ENCODE measurements at places on chromosomes 5 and 9.

- no peak for DNase-seq
Measured at GRCh38 chr9:114674076-114674797, 7.8 kb downstream of the TEX48 start.

- DNase-seq, result peak; percentile 10
Measured at GRCh38 chr9:93183663-93184431, at the start of gene WNK2. WNK2 (plus strand) TSS chr9:93184139; CDS start chr9:93184930, 791 bp downstream.

DNA sequence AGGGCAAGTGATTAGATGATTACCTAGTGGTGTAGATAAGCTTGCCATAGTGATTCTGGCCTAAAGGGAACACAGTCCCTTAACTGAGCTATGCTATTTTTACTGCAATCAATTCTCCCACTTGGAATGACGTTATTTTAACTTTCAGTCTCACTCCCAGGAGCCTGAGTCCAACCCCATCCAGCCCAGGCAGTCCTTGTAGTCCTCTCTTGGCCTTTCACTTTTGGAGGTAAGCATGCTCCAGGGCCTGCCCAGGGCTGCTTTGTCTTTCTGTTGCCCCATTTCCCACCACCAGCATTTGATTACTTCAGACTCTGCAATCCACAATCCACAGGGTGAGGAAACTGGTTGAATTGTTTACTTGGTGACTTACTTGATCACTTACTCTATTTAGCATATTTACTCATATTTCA, 233.0 kb downstream of the CD180 start:
- no peak for DNase-seq

- DNase-seq, result no peak
Measured at GRCh38 chr5:140007311-140007710, 35.8 kb downstream of the NRG2 start.

DNA sequence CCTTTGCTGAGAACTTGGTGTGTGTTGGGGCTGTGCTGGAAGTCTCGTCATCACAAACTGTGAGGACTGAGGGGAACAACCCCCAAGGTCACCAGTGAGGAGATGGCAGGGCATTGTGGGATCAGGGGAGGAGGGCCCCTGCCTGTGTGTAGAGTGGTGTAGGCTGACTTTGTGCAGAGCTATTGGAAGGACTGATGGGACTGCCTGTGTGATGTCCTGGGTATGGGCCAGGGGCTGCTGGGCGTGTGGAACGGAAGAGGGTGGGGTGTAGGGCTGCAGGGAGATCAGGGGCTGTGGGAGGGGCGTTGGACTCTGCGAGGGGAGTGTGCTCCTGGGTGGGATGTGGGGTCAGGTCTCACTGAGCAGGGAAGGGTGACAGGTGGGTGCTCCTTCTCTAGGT, 3.6 kb downstream of the WNK2 start:
- no peak for DNase-seq

GRCh38 chr9:93597871-93598646, 21.7 kb downstream of the PHF2 start:
- DNase-seq, result no peak

DNA sequence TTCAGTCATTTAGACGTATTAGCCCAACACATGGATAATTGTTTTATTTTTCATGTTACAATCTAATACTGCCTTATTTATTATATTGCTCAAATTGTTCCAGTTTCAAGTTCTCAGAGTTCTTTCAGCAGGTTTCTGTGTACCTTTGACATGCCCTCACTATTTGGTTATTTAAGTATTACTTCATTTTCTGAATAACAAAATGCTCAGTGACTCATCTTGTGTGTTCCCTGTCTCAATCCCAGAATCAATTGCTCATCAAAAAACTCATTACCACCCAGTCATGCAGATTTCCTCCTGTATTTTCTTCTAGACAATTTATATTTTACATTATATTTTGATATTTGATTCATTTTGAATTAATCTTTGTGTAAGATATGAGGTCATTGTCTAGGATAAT, 562.6 kb downstream of the ANXA1 start:
- no peak for DNase-seq

DNA sequence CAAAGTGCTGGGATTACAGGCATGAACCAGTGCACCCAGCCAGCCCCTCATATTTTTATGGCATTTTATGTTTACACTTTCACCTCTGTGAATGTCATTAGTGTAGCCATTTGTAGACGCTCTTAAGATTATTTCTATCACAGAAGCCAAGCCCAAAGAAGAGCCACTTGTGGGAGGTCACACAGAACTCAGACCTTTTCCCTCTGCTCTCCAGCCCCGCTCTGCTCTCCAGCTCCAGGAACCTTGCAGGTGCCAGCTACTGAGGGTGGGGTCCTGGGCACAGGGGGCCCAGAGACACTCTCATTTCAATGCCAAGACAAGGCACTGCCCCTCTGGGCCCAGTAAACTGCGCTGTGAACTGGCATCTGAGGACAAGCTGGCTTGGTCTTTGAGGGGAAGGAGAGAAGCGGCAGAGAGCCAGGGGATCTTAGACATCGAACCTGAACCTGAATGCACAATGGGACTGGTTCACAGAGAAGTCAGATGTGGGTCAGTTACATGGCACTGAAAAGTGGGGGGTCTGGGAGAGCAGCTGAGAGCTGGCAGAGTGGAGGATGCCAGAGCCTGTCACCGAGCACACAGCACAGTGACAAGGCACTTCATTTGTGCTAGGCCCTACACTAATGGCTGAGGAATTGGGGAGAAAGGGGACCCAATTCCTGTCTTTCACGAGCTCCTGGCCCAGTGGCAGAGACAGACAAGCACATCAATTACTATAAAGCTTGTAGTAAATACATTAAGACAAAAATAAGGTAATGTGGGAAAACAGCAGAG, 16.7 kb downstream of the ANXA6 start:
- DNase-seq, result no peak

DNA sequence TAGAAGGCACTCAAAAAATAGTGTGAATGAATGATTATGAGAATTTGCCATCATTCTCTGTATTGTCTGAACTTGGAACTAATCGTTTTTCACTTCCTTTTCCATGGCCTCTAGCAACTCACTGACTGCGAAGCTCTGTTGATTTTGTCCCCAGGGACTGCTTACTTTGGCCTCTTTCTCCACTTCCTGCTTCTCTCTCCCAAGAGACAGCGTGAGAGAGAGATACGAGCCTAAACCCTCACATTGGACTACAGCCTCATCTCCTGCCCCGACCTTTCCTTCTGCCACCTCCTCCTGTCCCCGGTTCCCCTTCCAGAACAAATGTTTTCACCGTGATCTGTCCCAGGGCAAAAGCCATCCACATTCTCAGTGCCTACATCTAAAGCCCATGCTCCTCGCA, 300.8 kb upstream of the PANK3 start:
- no peak for DNase-seq

GRCh38 chr9:98573749-98574278, 134.9 kb downstream of the GABBR2 start:
- no peak for DNase-seq

DNA sequence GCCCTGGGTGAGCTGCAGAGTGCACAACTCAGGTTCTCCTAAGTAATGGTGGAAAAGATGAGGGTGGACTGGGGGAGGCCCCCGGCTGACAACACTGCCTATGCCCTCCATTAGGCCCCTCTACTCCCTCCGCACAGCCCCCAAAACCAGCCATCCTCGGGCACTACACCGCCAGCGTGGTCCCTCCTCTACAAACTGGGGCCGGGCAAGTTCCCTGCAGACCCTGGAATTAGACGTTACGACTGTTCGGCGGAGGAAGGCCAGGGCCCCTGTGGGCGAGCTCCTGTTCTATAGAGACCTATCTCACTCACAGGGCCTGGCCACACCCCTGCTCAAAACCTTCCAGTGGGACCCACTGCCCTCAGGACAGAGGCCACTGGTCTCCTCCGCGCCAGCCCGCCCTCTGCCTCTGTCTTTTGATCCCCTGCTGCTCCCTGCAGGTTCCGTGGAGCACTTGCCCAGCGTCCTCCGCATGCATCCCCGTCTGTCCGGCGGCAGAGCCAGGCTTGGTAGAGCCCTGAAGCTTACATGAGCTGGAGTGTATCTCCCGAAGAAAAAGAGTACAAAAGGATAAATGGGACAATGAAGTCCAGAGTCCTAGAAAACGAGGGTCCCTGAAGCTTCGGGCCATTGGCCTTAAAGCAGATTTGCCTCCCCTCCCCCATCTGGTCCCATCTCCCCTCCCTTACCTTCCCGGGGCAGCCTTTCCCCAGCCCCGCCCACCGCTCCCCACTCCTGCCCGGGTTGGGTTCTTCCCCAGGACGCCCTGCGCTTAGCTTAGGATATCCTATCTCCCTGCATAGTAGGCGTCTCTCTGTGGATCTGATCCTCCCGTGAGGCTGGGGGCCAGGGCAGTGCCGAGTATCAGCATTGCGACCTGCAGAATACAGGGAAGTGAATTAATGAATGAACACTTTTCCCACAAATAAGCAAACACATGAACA, 71.3 kb downstream of the HRH2 start:
- peak; percentile 27 for DNase-seq

DNA sequence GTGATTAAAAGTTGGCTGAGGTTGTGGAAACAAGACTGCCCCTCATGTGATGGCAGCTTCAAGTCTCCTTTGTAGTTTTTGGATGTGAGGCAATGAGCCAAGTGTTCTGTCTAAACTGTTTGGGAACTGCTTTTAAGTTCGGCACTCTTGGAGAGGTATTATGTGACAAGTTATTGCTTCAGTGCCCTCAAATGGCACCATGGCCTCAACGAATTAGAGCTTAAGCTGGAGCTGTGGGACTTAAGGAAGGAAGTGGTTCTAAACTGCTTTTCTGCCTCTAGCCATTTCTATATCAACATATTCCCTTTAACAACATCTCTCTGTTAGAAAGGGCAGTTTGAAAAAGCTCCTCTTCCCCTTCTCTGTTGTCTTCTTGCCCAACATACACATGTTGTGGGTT, 227.7 kb downstream of the RFK start:
- peak; percentile 78 for DNase-seq

- DNase-seq, result no peak
Measured at GRCh38 chr5:133820507-133820906, 147.9 kb downstream of the C5orf15 start.

DNA sequence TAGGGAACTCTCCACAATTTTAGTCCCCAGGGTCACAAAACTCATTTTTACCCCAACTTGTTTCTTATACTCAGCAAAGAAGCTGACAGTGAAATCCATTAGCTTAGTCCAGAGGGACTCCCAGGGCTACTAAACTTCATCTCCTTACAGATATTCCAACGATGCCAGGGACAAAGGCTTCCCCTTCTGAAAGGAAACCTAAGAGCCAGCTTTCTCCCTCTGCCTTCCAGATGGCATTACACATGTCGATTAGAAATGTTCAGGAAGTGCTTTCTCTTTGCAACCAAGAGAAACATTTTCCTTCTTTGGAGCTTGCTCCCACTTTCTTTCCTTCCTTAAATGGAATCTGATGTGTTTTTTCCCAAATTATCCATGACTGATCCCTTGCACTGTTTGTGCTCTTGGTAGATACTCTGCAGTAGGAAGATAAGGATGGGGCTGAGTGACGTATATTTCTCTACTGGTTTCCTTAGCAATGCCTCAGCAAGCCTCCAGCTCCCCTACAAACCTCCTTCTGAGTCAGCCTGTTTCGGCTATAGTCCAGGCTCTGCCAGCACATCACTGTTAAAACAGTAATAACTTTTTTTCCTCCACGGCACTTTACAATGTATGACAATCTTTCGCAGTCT, 43.0 kb upstream of the HTR4 start:
- no peak for DNase-seq

GRCh38 chr5:31287985-31288384, 94.5 kb downstream of the CDH6 start:
- DNase-seq, result no peak

- DNase-seq, result no peak
Measured at GRCh38 chr9:127841087-127841835, 13.2 kb downstream of the ENG start.

- no peak for DNase-seq
Measured at GRCh38 chr5:95848701-95849100, 26.2 kb upstream of the GLRX start.

- DNase-seq, result peak; percentile 24
Measured at GRCh38 chr5:131005963-131006684, 158.9 kb downstream of the HINT1 start.

DNA sequence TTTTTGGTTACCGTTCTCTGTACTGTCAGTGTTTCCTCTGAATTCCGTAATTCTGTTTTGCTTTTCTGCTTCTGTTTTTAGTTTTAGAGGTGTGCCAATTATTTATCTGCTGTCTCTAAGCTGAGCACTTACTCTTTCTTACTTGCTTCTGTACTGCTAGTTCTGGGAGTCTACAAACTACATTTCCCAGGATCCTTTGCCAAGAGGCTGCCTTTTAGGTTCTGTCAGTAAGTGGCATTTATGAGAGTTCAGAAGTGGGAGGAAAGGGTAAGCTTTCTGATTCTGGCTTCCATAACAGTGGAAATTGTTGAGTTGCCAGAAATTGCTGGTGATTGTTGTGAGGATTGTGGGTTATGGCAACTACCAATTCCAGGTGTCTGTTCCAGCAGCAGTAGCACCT, 102.4 kb downstream of the OSTF1 start:
- peak; percentile 22 for DNase-seq

- DNase-seq, result no peak
Measured at GRCh38 chr9:105713260-105714019, 19.1 kb downstream of the TMEM38B start.

DNA sequence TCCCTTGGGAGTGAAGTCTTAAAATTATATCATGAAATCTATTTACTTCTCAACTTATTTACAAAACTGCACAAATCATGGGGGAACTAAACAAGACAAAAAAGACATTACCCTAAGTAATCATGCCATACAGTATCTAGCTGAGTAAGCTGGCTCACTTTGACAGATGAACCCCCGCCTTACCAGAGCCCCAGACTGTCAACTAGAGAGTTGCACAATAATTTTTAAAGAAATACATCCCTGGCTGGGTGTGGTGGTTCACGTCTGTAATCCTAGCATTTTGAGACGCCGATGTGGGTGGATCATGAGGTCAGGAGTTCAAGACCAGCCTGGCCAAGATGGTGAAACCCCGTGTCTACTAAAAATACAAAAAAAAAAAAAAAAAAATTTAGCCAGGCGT, 62.3 kb downstream of the LPAR1 start:
- no peak for DNase-seq

- DNase-seq, result no peak
Measured at GRCh38 chr5:149438711-149439132, 59.6 kb upstream of the IL17B start.

DNA sequence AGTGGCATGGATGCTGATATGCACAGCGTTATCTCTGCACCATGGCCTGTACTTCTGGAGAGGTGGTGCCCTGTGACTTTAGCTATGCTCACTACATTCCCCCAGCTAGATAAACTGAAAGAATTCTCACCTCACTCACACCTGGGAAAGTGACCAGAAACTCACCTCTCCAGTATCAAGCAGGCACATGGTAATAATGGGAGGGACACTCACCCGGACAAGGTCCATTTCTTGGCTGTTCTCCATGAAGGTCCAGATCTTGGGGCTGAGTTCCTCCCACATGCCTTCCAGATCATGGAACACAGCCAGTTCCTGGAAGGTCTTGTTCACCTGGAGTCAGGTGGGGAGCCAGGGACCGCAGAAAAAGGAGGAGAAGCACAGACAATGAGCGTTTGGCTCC, 72.8 kb downstream of the NIPSNAP3B start:
- DNase-seq, result no peak

DNA sequence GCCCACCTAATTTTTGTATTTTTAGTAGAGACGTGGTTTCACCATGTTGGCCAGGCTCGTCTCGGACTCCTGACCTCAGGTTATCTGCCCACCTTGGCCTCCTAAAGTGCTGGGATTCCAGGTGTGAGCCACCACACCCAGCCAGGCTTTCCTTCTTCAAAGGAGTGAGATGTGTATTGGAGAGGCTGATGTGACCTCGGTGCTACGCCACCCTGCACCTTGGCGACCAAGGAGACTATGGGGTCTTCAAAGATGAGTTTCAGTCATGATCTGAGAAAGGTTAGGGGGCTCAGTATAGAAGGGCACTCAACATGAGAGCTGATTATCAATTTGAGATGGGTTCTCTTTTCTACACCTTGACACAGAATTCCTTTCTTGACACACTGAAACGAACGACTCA, 284.2 kb upstream of the WWC1 start:
- DNase-seq, result no peak
